ENCODE measurements at places on chromosomes 3 and 15.

DNA sequence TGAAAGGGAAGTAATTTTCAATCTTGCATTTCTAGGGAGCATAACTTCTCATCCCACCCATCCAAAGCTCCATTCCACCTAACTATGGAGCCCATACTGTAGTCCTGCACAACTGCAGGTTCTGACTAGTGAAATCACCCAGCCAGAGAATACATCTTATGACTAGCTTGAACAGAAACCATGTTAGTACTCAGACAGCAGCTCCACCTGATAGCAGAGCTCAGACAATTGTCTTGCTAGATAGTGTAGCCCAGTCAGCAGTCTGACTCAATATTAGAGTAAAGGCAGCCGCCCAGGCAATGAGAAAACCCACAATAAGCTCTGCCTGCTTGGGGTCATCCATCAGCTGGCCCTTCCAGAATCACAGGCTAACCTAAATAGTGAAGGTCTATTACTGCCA, 544.7 kb upstream of the GBE1 start:
- no peak for DNase-seq

- DNase-seq = no peak
Measured at GRCh38 chr3:110323349-110323748, 748.3 kb upstream of the NECTIN3 start.

DNA sequence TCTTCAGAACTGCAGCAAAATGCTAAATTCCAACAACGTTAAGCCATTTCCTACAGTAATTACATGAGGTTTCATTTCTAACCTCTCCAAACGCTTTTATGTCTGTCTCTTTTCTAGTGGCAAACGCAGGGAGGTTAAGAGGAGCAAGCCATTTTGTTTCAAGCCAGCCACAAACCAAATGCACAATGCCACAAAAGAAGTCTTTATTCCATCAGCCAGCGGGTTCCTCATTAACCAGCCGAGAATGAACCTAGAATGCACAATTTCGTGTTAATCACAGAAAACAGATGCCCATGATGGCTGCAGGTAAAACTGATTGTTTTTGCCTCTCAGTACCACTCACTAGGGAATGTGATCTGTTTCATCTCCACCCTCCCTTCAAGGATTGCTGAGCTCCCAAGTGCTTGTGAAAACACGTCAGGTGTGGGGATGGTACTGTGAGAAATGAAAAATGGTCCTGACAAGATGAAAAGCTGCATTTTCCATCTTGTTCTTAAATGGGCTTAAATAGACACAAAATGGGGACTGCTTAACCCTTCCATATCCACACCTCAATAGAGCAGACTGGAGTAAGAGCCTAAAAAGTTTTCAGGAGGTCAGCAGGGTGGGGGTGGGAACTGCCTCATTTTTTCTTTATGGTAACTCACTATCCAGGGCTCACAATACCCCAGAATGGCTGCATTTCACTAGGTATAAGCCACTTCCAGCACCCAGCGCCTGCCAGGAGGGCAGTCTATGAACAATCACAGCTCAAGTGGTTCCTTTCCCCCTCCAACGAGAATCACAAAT, 277.1 kb downstream of the MAGI1 start:
- no peak for DNase-seq

DNA sequence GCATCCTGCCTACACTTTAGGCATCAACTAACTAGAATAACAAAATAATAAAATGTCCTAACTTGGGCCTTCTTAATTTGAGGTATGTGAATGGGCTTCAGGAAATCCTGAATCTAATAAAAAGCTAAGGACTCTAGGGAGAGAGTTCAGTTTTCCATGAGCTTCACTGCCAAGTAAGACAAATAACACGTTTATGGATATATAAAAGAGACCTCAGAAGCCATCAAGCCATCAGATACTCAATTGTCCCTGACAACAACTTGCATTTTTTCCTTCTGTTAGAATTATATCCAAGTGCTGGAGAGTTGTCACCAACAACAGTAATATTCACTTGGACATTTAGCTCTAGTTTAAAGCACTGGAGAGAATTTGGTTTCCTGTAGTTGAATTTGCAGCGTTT, 102.4 kb upstream of the IGSF10 start:
- no peak for DNase-seq

DNA sequence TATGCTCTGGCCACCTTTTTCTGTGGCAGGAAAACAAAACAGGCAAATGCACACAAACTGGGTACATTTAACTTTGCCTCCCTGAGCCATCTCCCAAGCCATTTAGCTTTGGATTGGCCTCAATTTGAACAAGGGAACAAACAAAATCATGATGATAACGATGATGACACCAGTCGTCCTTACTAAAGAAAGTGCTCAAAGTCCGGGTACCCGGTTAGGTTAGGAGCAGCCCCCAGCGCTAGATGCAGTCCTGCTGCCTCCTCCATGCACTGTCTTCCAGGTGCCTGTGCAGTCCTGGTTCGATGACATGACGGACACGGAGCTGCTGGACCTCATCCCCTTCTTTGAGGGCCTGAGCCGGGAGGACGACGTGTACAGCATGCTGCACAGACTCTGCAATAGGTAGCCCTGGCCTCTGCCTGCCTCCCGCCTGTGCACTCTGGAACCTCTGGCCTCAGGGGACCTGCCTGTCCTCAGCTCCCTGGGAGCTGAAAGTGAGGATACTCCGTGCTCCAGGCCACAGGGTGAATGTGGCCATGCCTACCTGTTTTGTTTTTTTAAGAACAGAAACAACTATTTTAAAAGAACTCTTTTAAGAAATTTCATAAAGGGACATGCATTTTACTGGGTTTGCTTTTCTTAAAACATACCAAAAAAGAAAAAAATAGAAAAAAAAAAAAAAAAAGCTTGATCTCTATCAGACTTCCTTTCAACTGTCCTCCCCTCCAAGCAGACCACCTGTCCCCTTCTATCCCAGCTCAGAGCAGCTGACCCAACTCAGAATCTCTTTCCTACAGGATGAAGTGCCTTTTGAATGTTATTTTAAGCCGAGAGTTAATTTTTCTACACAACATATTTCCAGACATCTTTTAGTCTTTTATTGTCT, 9.9 kb upstream of the VILL start:
- DNase-seq = no peak

GRCh38 chr3:100709842-100710260, 557 bp downstream of the TFG start:
- no peak for DNase-seq

GRCh38 chr3:190309414-190309813, 12.8 kb downstream of the CLDN1 start:
- no peak for DNase-seq

- no peak for DNase-seq
Measured at GRCh38 chr3:95715128-95715527, 1099.3 kb upstream of the EPHA6 start.

DNA sequence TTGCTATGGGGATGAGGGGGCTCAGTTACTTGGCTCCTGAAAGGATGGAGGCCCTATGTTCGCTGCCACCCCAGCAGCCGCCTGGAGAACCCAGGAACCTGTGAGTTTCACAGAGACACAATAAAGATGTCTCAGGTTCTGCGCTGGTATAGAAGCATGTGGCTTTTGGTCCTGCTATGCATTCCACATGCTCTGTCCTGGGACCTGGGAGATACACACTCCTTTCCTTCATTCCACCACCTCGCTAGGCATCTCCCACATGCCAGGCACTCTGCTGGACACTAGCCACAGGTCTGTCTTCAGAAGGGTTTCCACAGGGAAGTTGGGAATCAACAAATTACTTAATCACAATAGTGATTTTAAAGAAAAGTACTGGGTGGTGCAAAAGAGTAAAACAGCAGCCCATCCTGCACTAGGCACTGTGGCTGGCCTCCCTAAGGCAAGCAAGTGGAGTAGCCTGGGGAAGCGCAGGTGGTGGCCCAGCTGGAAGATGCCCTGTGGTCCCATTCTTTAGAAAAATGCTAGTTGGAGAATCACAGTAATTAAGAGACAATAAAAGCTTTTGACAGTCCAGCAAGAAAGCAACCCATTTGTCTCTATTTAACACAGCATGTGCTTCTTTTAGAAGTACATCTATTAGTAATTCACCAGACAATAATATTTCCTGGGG, 408.9 kb upstream of the WNT5A start:
- DNase-seq = no peak

DNA sequence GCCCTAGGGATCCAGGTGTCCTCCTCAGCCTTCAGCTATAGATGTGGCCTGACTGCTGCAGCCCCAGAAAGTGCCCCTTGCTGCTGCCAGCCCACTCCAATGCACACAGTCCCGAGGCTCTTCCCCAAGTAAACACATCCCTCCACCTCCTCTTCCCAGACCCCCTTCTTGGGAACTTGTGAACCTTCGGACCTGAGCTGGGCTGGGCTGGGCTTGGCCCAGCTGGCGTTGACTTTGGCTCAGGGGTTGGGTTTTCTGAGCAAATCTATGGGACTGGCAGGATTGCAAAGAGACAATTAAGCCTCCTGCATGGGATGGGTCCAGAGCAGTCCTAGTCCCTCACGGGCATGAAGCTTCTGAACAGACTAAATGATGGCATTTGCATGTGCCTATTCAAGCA, 14.7 kb downstream of the VIPR1 start:
- DNase-seq = no peak

GRCh38 chr3:43760938-43761337, 70.2 kb downstream of the ABHD5 start:
- DNase-seq = no peak

GRCh38 chr3:171206283-171206682, 179.8 kb upstream of the SLC2A2 start:
- no peak for DNase-seq

- DNase-seq = no peak
Measured at GRCh38 chr3:45631486-45631885, 36.9 kb downstream of the LIMD1 start.

DNA sequence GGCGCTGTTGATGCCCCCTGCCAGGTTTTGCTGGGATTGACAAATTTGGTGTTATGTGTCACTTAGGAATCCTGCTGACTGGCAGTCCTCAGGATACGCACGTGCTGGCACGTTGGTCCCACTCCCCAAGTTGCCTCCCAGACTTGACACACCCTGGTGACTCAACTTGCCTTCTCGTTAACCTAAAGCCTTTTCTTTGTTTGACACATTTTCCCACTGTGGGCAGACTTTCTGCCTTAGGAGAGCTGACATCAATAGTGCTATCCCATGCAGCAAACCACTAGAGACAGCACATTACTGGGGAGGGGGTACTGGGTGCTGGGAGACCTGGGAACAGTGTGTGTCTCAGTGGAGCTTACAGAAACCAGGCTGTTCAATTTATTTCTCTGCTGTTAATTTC, 104.3 kb downstream of the OXNAD1 start:
- no peak for DNase-seq
